Activated CD4-positive, alpha-beta T cell treated with anti-CD3 and anti-CD28 coated beads for 36 hours (primary cell): ENCODE measurements at places on chromosomes 7 and 10.
A peak's percentile ranks its signal among the peaks of the same experiment; 100 is the strongest.

DNA sequence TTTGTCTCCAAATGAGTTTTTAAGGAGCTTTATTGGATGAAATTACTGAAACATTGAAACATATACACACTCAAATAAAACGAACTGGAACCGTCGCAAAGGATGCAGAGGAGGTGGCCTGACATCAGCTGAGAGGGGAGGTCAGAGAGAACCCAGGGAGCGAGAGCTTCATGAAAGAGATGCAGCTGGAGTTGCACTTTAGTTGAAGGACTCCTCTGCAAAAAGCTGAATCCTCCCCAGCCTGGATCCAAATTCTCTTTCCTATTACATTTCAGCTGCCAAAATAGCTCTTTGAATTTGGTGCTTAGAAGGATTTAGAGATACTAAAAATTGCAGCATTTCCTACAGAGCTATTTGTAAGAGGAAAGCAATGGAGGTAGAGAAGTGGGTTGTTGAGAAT is 140.0 kb upstream of the DPP6 start:
- no peak overlapping the region for H3K27ac ChIP-seq
- H3K4me3 ChIP-seq: no peak overlapping the region
- H3K4me1 ChIP-seq: no peaks in the 10 kb centered on the region

GRCh38 chr7:32224276-32224675 is 154.1 kb upstream of the PDE1C start:
- H3K36me3 ChIP-seq: no peaks in the 10 kb centered on the region
- no peaks in the 10 kb centered on the region for H3K4me1 ChIP-seq
- DNase-seq: no peak
- no peak overlapping the region for H3K4me3 ChIP-seq
- H3K27me3 ChIP-seq: peaks cover 6% of the 10 kb centered on the region

DNA sequence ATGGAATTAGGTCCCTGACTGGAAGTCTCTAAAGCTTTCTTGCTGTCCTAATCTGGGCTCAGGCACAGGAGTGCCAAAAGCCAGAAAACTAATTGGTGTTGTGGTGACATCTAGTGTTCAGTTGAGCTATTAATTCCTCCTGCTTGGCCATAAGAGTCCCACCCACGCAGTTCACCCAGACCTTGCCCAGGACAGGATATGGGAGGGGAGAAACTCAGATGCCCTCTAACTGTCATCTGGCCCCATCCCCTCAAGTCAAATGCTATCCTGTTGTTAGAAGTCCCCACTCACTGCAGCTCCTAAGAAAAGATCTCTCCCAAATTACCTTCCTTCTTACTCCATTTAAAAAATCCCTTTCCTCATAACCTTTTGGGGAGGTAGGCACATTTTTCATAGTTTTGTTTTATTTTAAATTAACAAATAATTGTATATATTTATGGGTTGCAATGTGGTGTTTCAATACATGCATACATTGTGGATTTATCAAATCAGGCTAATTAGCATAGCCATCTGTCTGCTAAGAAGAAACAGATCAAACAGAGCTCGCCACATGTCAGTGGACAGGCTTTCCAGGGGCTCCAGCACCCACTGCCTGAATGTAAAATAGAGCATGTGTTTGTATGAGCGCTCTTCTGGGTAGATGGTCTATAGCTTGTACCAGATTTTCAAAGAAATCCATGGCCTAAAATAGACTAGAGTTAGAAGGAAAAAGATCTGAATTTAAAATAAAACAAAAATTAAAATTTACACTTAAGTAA is 84.0 kb downstream of the GSAP start:
- H3K4me1 ChIP-seq: peaks cover 44% of the 10 kb centered on the region
- no peak overlapping the region for H3K27ac ChIP-seq
- H3K27me3 ChIP-seq: no peaks in the 10 kb centered on the region
- H3K4me3 ChIP-seq: no peak overlapping the region
- peak; percentile 76 for DNase-seq

- peaks cover 1% of the 10 kb centered on the region for H3K27me3 ChIP-seq
- H3K27ac ChIP-seq: no peak overlapping the region
- no peak for DNase-seq
- H3K4me1 ChIP-seq: no peaks in the 10 kb centered on the region
- no peaks in the 10 kb centered on the region for H3K36me3 ChIP-seq
These were observed 325.6 kb downstream of the SORCS3 start for GRCh38 chr10:104966563-104967297.

- H3K36me3 ChIP-seq: no peaks in the 10 kb centered on the region
- no peak overlapping the region for H3K27ac ChIP-seq
- no peaks in the 10 kb centered on the region for H3K4me1 ChIP-seq
- H3K27me3 ChIP-seq: no peaks in the 10 kb centered on the region
These were observed 536.4 kb downstream of the GRM8 start for GRCh38 chr7:126716321-126716720.

DNA sequence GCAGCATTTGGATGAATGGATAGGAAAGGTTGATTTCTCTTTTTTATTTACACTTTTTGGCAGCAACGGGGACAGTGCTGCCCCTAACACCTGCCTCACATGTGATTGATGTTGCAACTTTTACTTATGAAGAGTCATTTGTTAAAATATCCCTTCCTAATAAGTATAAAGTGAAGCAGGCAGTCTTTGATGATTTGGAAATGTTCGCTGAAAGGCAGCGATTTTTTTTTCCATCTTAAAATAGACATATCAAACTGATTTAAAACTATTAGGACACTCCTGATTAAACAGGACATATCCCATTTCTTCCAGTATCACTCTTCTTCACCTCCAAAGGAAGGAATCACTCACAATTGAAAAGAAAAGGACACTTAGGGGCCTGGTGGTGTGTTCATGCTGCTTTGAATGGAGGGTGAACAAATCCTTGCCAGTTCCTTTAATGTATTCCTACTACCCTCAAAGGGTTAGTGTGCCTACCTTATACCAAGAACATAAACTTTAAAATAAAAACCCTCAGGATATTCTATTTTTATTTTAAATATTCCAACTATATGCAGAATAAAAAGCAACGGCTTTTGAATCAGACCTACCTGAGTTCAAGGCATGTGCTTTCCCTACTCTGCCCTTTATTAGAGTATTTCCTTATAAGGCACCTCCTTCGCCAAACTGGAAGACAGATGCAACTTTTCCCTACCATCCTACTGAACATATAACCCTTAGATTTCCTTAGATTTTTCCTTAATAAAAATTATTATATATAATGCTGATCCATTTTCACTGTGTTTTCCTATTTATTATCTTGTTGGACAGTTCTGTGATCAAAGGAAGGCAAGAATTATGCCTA is 1.1 kb downstream of the ADK start:
- DNase-seq: no peak
- H3K27me3 ChIP-seq: no peaks in the 10 kb centered on the region
- H3K4me1 ChIP-seq: peaks cover 40% of the 10 kb centered on the region
- H3K36me3 ChIP-seq: peaks cover 13% of the 10 kb centered on the region

GRCh38 chr10:122513053-122513452 is 47.5 kb upstream of the DMBT1 start:
- no peak overlapping the region for H3K4me3 ChIP-seq
- H3K27ac ChIP-seq: no peak overlapping the region
- H3K4me1 ChIP-seq: peaks cover 16% of the 10 kb centered on the region
- H3K27me3 ChIP-seq: no peaks in the 10 kb centered on the region
- no peak for DNase-seq
- H3K36me3 ChIP-seq: no peaks in the 10 kb centered on the region

DNA sequence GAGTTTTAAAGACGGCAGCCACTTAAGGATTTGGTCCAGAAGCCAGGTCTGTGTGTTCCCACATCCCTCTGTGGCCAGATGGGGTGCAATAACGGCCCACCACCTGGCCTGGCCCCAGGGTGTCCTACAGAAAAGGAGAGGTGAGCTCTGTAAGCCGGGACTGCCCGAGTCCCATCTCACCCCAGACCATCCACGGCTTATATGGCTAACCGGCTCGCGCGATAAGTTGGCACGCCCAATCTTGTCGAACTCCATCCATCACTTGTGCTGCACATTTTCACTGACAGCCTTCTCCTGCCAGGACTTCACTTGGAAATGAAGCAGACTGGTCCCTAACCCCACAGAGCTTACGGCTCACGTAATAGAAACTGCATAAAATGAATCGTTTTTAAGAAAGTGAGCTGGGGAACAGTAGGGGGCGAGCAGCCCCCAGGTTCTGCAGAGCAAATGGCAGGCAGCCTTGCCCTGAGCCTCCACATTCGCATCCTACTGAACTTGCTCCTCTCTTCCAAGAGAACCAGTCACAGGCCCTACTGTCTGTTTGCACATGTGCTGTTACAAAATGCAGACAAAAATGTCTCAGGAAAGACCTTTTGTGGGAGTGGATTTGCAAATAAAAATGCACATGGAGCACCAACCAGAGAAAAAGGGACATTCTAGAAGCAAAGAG is 98.2 kb downstream of the TNS3 start:
- no peak overlapping the region for H3K4me3 ChIP-seq
- peaks cover 15% of the 10 kb centered on the region for H3K4me1 ChIP-seq
- H3K27ac ChIP-seq: no peak overlapping the region
- peaks cover under 1% of the 10 kb centered on the region for H3K27me3 ChIP-seq
- H3K36me3 ChIP-seq: no peaks in the 10 kb centered on the region

- no peak for DNase-seq
- no peak overlapping the region for H3K27ac ChIP-seq
- H3K4me3 ChIP-seq: no peak overlapping the region
- H3K4me1 ChIP-seq: no peaks in the 10 kb centered on the region
- peaks cover 5% of the 10 kb centered on the region for H3K27me3 ChIP-seq
- H3K36me3 ChIP-seq: no peaks in the 10 kb centered on the region
These were observed 39.0 kb upstream of the PCBD1 start for GRCh38 chr10:70927189-70927943.

DNA sequence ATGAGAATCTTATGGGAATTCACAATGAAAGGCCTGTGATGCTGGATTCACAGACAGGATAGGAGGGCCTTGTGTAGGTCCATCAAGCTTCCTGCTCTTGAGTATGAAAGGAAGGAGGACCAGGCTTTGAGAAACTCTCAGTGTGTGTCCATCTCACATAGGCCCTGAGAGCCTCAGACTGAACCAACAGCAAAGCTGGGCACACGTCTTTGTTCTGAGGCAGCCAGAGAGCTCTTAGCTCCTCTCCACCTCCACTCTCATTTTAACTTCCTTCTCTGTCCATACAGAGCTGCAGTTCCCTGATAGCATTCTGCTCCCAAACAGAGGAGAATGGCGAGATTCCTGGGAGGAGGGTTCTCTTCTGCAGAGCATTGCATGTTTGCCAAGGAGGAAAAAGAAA is 515.6 kb downstream of the CALN1 start:
- H3K27me3 ChIP-seq: no peaks in the 10 kb centered on the region
- H3K4me1 ChIP-seq: no peaks in the 10 kb centered on the region
- H3K4me3 ChIP-seq: no peak overlapping the region
- no peak overlapping the region for H3K27ac ChIP-seq

DNA sequence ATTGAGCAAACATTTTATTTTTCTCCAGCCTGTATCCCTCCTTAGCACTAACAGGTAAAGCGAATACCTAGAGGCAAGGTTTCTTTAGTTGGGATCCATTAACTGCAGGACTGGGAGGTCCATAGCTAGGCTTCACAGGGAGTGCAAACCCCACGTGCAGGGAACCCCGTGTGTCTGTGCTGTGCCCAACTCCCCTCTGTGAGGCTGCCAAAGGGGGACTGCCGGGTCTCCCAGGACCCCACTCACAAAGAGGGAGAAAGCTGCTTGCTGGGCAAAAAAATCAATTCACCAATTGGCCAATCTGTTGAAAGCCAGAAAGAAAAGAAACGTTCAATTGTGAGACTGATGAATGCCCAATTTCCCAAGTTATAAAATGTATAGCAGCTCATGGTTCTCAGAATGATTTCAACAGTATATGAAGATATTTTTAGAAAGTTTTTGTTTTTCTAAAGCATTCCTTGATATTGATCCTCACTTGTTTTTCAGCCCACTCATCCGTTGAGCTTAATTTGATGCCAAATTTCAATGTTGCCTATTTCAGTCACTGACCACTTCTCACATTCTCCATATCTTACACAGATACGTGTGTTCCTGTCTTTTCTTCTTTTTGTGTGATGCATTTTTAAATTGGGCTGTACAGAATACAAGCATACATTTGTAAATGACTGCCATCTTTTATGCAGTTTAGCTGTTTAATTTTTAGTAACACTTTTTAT is 202.7 kb upstream of the PRSS58 start:
- no peak overlapping the region for H3K27ac ChIP-seq
- DNase-seq: no peak
- H3K4me3 ChIP-seq: no peak overlapping the region
- H3K4me1 ChIP-seq: peaks cover 48% of the 10 kb centered on the region
- H3K36me3 ChIP-seq: peaks cover 3% of the 10 kb centered on the region
- no peaks in the 10 kb centered on the region for H3K27me3 ChIP-seq

- peaks cover 13% of the 10 kb centered on the region for H3K36me3 ChIP-seq
- no peak overlapping the region for H3K27ac ChIP-seq
- H3K27me3 ChIP-seq: no peaks in the 10 kb centered on the region
- peaks cover 21% of the 10 kb centered on the region for H3K4me1 ChIP-seq
These were observed 169.0 kb downstream of the MAD1L1 start for GRCh38 chr7:2063563-2064260.

- H3K27me3 ChIP-seq: no peaks in the 10 kb centered on the region
- H3K27ac ChIP-seq: no peak overlapping the region
- no peaks in the 10 kb centered on the region for H3K36me3 ChIP-seq
- no peaks in the 10 kb centered on the region for H3K4me1 ChIP-seq
These were observed 395.6 kb downstream of the TNS3 start for GRCh38 chr7:47186316-47186715.

- DNase-seq: no peak
- no peaks in the 10 kb centered on the region for H3K4me1 ChIP-seq
- H3K4me3 ChIP-seq: no peak overlapping the region
- H3K27me3 ChIP-seq: peaks cover 2% of the 10 kb centered on the region
- no peaks in the 10 kb centered on the region for H3K36me3 ChIP-seq
These were observed 368.2 kb downstream of the CCSER2 start for GRCh38 chr10:84696610-84697009.

DNA sequence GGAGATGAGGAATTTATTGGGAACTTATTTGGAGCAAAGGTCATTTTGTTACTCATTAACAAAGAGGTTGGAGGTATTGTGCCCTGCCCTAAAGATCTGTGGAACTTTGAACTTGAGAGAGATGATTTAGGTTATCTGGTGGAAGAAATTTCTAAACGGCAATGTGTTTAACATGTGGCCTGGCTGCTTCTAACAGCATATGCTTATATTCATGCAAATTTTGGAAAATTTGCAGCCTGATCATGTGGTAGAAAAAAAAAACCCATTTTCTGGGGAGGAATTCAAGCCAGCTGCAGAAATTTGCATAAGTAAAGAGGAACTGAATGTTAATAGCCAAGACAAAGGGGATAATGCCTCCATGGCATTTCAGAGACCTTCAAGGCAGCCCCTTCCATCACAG is 10.7 kb upstream of the PANK1 start:
- no peaks in the 10 kb centered on the region for H3K4me1 ChIP-seq
- DNase-seq: no peak
- H3K27me3 ChIP-seq: no peaks in the 10 kb centered on the region
- H3K27ac ChIP-seq: no peak overlapping the region
- no peak overlapping the region for H3K4me3 ChIP-seq
